ENCODE measurements at places on chromosomes 1 and 21. TPM values are rescaled to one million over a fixed set of nuclear protein-coding genes. Genes with fewer than 3 reads are reported as not detected.
A peak's percentile ranks its signal among the peaks of the same experiment; 100 is the strongest.

- DNase-seq: no peak
These were observed 3.4 kb downstream of the ATP13A2 start for GRCh38 chr1:17008208-17008855.

GRCh38 chr1:117810553-117810952, 118.9 kb downstream of the GDAP2 start:
- DNase-seq: no peak

GRCh38 chr1:100995198-100995988, 30.2 kb downstream of the DPH5 start:
- no peak for DNase-seq

GRCh38 chr21:42850866-42851391, 28.4 kb downstream of the WDR4 start:
- peak; percentile 86 for DNase-seq

- peak; percentile 61 for DNase-seq
These were observed 1.4 kb downstream of the TSSK3 start for GRCh38 chr1:32363713-32364112.

DNA sequence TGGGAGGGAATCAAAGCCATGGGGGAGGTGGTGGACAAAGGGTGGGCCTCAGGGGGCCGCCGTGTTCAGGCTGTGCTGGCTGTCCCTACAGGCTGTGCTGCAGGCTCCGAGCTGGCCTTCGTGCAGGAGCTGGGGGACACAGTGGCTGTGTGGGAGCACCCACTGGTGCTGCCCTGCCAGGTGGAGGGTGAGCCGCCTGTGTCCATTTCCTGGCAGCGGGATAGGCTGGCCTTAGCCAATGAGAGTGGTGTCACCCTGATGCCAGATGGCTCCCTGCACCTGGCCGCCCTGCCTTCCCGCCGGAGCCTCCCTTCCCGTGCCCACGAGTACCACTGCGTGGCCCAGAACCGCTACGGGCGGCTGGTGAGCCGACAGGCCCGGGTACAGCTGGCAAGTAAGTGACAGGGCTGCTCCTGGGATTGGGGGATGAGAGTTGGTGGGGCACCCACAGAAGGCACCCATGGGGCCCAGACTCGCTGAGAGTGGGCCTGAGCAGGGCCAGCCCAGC, 20.2 kb downstream of the SLC27A3 start:
- DNase-seq: peak; percentile 79

DNA sequence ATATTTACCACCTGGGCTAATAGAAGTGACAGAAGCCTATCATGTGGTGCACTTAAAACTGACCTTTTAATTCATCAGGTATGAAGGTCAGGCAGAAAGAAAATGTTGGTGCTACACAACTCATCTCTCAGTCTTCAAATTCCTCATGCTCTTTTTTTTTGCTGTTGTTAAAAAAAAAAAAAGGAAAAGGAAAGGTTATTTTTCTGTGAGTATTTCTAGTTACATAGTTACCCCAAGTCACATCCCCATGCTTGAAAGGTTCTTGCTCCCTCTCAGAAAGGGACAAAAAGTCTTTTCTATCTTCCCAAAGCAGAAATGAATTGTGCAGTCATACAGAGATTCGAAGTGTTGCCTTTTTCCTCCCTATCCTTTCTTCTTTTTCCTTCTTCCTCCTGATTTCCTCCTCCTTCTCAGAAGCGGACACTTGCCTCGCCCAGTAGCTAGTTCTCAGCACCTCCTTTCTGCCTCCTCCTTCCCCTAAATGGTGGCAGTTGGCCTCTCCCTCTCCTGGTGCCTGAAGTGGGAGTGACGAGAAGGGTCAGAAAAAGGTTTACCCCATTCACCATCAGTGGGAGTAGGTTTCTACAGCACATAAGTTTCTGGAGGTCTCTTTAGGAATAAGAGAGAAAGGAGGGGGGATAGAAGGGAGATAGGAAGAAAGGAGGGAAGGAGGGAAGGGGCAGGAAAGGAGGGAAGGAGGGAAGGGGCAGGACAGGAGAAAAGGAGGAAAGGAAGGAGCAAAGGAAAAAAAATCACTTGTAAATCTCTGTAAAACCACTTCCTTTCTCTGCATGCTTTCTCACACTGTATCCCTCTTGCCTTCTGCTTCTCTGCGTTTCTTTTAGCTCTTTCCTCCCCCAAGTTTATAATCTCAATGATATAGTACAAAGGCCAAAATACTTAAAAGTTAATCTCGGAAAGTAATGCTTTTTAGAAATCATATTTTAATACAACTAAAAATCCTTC, 20.4 kb upstream of the C1orf105 start:
- no peak for DNase-seq

- no peak for DNase-seq
These were observed 19.5 kb downstream of the KIF17 start for GRCh38 chr1:20698195-20698910.

DNA sequence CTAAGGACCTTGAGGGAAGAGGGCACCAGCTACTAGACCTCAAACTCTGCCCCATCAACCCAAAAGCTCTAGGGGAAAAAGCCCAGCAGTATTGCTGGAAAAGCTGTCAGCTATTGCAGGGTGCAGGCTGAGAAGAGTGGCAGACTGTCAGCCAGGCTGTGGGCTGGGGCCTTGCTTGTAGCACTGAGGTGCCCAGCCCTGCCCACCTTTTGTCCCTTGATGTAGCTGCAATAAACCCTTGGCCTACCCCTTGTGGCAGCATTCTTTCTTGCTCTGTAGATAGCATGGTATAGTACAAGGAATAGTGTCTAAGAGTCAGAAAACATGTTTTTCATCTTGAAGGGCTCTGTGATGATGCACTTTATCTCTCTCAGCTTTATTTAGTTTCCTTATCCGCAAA, 39.4 kb downstream of the CDC14A start:
- DNase-seq: no peak

DNA sequence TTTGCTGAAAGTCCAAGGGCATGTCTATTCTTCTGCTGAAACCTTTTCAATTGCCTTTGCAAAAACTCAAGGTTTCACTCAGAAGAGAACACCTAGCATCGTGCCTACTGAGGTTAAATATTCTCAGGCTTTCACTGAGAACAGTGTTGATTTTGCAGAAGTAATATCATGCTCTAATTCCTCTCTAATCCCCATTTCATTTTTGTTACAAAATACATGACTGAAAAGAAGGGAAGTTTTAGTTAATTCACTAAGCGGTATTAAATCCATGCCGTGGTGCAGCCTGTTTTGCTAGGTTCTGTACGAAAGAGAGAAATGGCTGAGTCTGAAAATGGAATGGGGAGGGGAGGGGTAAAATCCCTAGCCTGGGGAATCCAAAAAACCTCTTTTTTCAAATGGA, 163.2 kb upstream of the CAMK1G start:
- no peak for DNase-seq

DNA sequence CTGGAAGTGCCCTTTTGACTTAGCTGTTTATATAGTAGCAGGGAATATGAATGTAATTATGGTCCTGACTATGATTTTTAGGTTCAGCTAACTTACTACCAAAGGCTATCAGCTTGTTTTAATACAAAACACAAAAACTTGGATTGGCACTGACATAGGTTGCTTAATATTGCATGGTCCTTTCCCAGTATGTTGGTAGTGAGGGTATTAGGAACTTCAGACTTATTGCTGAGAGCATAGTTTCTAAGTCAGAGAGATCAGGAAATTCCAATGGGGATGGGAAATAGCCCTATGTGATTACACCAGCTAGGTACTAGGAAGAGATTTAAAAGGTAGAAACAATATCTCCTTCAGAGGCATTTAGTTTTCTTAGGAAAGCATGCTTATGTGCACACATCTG, 7.7 kb downstream of the ARID1A start:
- no peak for DNase-seq

GRCh38 chr1:185463011-185463410, 146.0 kb upstream of the IVNS1ABP start:
- no peak for DNase-seq

GRCh38 chr1:51219022-51219421, 17.1 kb upstream of the RNF11 start:
- DNase-seq: no peak

DNA sequence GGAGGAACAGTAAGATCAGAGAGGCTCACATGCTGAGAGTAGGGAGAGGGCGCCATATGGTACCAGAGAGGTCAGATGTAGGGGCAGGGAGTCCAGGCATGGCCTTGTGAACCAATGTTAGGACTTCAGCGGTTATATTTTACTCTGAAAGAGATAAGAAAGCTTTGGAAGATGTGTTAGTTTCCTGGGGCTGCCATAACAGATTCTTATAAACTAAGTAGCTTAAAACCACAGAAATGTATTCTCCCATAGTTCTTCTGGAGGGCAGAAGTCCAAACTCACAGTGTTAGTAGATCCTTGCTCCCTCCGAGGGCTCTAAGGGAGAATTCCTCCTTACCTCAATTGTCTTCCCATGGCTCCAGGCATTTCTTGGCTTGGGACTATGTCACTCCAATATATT, 502.5 kb upstream of the ADGRL2 start:
- no peak for DNase-seq

DNA sequence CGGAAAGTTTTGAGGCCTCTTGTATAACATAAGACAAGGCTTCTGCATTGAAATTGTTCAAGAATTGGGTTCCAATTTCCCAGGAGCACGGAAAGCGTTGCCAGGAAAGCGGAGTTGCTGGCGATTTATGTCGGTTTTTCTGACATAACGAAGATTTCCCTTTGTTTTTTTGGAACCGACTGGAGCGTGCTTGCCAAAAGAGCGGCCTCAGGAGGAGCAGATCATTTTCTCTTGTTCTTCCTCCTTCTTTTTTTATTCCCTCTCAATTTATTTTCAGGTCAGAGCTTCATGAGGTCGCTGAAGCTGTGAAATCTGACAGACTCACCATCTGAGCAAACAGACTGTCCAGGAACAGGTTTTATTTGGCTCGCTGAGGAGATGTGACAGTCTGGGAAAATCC, 275.5 kb downstream of the CAMTA1 start:
- DNase-seq: no peak

GRCh38 chr1:211935448-211935970, 99.8 kb downstream of the INTS7 start:
- no peak for DNase-seq

GRCh38 chr1:31166462-31166861, 73.2 kb downstream of the NKAIN1 start:
- no peak for DNase-seq

DNA sequence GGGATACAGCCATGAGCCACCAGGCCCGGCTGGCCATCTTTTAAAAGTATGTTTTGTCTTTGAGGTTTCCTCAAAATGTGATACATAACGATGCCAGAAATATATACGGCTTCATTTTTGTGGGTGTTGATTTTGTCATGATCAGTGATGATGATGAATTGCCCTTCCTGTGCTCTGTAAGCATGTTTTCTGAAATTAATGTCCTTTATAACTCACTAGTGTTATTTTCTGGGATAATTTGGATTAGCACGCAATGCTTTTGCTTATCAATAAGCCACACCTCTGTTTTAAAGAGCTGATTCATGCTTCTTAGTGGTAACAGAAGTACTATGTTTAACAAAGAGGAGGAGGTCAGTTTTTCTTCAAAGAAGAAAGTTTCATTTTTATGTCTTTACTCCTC, 25.6 kb downstream of the PHACTR4 start:
- DNase-seq: no peak

DNA sequence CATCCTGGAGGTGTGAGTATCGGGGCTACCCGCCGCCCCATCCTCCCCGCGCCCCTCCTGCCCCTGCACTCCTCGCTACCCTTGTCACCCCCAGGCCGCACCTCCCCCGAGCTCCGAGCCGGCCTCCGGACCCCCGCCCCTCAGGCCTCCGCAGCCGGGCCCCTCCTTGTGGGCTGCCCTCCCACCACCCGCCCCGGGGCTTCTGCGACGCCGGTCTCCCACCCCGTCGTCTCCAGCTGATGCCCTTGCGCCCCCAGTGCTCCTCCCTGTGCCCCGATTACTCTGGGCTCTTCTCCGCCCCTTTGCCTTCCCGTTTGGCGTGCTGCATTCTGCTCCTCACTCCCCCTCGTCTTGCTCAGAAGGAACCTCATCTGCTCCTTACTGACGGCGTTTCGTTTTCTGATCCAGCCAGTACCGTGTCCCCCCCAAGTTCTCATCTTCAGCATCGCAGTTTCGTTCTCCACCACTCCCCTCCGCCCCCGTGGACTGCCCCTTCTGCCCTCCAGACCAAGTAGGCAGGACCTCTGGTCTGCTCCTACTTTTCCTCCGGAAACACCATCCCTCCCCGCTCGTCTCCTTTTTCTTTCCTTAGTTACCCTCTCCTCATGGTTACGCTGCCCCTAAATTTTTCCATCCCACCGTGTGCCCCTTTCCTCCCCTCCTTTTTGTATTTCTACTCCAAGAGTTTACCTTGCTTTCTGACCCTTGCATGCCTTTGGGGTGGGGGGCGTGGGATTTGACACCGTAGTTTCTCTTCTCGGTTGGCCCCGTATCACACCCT, 841 bp downstream of the SNX27 start:
- DNase-seq: no peak

Gene TFF2
- not detected for total RNA-seq

Gene LRRC53
- total RNA-seq: not detected

Gene NUF2
- 5.8 TPM for total RNA-seq

Gene FAM151A
- total RNA-seq: 1.2 TPM

Gene ACTL8
- not detected for total RNA-seq

Gene CELA3A
- 1.7 TPM for total RNA-seq

Gene GPR153
- total RNA-seq: 12.9 TPM

Gene UBL4B
- not detected for total RNA-seq

Gene CLDN19
- not detected for total RNA-seq

Gene AADACL4
- not detected for total RNA-seq

Gene SYDE2
- total RNA-seq: 3.6 TPM
